ENCODE measurements at places on chromosomes 7 and 10. TPM values are rescaled to one million over a fixed set of nuclear protein-coding genes. Genes with fewer than 3 reads are reported as not detected.

GRCh38 chr10:110405380-110405779, 92.3 kb upstream of the DUSP5 start:
- no peaks in the 10 kb centered on the region for H3K27me3 ChIP-seq
- H3K4me1 ChIP-seq, result no peaks in the 10 kb centered on the region
- DNase-seq, result no peak
- no peak overlapping the region for H3K4me3 ChIP-seq

DNA sequence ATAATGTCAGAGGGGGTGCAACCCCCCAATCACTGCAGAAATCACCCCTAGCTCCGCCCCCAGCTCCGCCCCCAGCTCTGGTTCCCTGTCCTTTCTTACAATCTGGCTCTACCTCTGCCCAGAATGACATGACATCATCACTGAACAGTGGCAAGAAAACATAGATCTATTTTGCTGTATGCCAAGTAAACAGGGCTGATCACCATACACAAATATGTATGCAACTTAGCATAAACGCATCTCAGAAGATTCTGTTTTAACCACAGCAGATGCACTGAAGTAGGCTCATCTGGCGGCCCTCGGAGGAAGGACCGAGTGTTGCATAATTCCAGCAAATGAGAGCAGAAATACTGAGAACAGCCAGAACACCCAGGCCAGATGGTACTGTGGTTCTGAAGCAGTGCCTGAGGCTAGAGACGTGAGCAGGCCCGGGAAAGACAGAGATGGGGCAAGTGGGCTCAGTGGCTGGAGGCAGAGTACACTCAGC, 293.3 kb upstream of the KLF14 start:
- peak; percentile 73 for DNase-seq
- peak overlapping the region; percentile 31 for H3K27ac ChIP-seq
- H3K27me3 ChIP-seq, result no peaks in the 10 kb centered on the region
- peaks cover 99% of the 10 kb centered on the region for H3K4me1 ChIP-seq
- H3K36me3 ChIP-seq, result no peaks in the 10 kb centered on the region
- no peak overlapping the region for H3K4me3 ChIP-seq

DNA sequence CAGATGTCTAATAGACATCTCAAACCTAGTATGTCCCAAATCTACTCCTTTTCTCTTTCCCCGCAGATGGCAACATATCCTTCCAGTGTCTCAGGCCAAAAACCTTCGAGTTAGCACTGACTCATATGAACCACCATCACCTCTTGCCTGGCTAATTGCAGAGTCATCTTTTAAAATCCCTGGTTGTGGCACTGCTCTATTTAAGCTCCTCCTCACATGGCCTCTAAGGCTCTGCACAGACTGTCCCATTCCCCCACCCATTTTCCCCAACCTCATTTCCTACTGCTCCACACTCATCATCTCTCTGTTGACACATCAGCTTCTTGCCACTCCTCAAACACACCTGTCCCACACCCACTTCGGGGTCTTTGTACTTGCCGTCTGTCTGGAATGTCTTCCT, 16.8 kb upstream of the HBP1 start:
- H3K4me3 ChIP-seq, result no peak overlapping the region
- H3K27ac ChIP-seq, result no peak overlapping the region
- DNase-seq, result no peak
- H3K36me3 ChIP-seq, result no peaks in the 10 kb centered on the region
- H3K27me3 ChIP-seq, result no peaks in the 10 kb centered on the region
- no peaks in the 10 kb centered on the region for H3K4me1 ChIP-seq

DNA sequence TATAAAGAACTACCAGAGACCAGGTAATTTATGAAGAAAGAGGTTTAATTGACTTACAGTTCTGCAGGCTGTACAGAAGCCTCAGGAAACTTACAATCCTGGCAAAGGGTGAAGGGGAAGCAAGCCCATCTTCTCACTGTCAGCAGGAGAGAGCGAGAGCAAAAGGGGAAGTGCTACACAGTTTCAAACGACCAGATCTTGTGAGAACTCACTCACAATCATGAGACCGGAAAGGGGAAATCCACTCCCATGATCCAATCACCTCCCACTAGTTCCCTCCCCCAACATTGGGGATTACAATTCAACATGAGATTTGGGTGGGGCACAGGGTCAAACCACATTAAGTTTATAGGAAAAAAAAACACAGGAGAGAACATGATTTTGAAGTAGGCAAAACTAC, 222.1 kb upstream of the SHH start:
- H3K27me3 ChIP-seq, result no peaks in the 10 kb centered on the region
- DNase-seq, result no peak
- H3K27ac ChIP-seq, result no peak overlapping the region
- no peak overlapping the region for H3K4me3 ChIP-seq
- no peaks in the 10 kb centered on the region for H3K4me1 ChIP-seq

DNA sequence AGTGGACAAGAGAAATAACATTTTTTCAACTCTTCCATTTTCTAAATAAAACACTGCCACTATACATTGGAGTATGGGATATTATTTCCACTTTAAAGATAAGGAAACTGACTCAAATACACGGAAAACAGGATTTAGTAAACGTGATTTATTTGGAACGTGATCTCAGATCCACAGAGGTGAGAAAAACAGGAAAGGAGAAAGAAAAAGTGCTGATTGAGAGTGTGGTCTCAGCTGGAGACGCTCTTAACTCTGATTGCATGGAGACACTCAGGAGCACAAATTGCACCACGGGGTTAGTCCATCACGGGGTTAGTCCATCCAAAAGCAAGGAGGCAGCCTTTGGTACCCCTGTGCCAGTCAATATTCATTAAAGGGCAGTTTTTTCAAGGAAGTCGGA, 142.5 kb downstream of the GNAT3 start:
- no peaks in the 10 kb centered on the region for H3K27me3 ChIP-seq
- H3K27ac ChIP-seq, result no peak overlapping the region
- no peaks in the 10 kb centered on the region for H3K4me1 ChIP-seq

- no peaks in the 10 kb centered on the region for H3K27me3 ChIP-seq
- no peak overlapping the region for H3K4me3 ChIP-seq
- no peaks in the 10 kb centered on the region for H3K36me3 ChIP-seq
These were observed 70.6 kb downstream of the CDK6 start for GRCh38 chr7:92765725-92766124.

Gene AGR2
- polyA plus RNA-seq, result not detected

Gene ITGA8
- polyA plus RNA-seq, result not detected

Gene C7orf57
- 0.16 TPM for polyA plus RNA-seq

Gene ACHE
- polyA plus RNA-seq, result not detected

Gene MLXIPL
- not detected for polyA plus RNA-seq
